ENCODE measurements at places on chromosomes 2 and 18. TPM values are rescaled to one million over a fixed set of nuclear protein-coding genes. Genes with fewer than 3 reads are reported as not detected.
A peak's percentile ranks its signal among the peaks of the same experiment; 100 is the strongest.

DNA sequence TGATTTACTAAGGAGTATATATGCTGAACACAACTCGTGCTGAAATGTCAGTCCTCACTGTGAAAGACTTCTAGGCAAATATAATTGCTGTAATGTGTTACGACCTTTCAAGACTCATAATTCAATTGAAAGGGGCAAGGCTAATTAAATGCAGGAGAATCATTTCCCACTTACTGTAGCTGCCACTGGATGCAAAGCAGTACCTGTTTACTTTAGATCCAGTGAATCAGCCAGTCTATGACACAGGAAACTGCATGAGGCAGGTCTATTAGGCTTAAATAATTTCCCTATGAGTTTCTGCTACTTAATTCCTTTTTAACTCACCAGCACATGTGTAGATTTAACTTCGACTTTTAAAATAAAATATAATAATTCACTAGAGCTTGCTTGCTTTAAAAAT lies 125.6 kb downstream of the CTNNA2 start:
- no peak for DNase-seq

GRCh38 chr18:80210312-80211083 lies 36.8 kb downstream of the PARD6G start:
- no peak for DNase-seq

DNA sequence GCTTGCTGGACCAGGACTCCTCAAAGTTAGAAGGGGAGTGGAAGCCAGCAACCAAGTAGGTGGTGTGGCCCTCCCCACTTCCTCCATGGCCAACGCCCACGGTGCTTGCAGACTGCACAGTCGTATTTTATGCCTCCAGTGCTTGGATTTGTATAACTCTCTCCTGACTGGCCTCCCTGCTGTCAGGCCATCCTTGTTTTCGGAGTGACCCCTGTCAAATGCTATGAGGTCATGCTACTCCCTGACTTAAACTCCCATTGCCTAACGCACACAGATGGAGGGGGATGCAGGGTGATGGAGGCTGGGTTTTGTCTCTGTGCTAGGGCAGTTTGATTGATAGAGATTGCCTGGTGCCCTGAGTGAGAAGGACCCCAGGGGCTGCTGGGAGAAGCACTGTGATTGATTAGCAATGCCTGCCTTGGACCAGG lies 36.1 kb downstream of the GLI2 start:
- DNase-seq = no peak

DNA sequence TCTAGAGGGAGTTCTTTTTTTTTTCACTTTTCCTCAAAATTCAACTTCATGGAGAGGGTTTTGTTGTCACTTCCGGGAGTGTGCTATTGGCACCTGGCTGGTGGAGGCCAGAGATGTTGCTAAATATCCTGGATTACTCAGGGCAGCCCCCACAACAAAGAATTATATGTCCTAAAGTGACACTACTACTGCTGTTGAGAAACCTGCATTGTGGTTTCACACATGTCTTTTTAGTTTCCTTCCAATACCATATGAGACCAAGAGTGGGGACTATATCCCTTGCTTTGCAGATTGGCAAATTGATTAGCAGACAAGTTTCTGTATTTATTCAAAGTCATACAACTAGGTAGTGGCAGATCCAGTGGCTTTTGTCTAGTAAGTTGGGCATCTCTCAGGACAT lies 826.8 kb downstream of the TRIB2 start:
- DNase-seq = no peak

- DNase-seq = no peak
These were observed 1.1 kb downstream of the ENOSF1 start for GRCh38 chr18:711310-711656.

DNA sequence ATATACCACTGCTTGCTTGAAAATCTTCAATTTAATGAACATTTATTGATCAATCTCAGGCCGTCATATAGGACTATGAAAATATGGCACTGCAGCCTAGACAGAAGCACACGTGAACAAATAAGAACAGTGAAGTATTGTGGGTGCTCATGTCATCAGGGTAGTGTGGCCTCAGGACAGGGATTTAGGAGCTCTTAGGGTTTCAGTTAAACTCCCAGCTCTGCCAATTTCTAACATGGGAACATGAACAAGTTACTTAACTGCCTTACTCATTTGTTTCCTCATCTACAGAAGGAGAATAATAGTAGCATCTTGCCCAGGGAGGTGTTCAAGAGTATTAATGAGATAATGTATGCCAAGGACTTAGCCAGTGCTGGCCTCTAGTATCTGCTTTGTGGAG lies 146.0 kb upstream of the MAP3K20 start:
- DNase-seq = no peak

GRCh38 chr2:120720231-120720630 lies 15.4 kb upstream of the GLI2 start:
- no peak for DNase-seq

- DNase-seq = no peak
These were observed 101.1 kb downstream of the ZFP36L2 start for GRCh38 chr2:43125090-43125998.

GRCh38 chr2:120342446-120342845 lies 3.5 kb upstream of the INHBB start:
- no peak for DNase-seq

DNA sequence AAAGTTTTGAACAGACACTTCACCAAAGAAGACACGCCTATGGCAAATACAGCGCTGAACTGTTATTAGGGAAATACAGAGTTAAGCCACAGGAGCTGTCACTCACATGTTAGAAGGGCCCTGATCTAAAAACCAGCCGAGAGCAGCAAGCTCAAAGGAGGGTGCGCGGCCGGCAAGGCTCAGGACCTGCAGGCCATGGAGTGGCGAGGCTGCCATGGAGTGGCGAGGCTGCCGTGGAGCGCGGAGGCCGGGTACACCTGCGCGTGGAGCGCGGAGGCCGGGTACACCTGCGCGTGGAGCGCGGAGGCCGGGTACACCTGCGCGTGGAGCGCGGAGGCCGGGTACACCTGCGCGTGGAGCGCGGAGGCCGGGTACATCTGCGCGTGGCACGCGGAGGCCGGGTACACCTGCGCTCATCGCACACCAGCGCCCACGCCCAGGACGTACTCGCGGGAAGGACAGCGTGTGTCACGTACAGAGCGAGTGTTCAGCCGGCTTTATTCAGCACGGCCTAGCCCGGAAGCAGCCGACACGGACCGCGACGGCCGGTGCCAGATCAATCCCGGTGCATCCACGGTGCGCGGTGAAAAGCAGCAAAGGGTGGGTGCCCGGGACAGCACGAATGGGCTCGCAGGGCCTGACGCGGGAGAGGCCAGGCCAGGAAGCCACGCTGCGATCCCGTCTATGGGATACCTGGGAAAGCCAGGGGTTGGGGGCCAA lies 68.8 kb downstream of the SLC66A2 start:
- DNase-seq = no peak

DNA sequence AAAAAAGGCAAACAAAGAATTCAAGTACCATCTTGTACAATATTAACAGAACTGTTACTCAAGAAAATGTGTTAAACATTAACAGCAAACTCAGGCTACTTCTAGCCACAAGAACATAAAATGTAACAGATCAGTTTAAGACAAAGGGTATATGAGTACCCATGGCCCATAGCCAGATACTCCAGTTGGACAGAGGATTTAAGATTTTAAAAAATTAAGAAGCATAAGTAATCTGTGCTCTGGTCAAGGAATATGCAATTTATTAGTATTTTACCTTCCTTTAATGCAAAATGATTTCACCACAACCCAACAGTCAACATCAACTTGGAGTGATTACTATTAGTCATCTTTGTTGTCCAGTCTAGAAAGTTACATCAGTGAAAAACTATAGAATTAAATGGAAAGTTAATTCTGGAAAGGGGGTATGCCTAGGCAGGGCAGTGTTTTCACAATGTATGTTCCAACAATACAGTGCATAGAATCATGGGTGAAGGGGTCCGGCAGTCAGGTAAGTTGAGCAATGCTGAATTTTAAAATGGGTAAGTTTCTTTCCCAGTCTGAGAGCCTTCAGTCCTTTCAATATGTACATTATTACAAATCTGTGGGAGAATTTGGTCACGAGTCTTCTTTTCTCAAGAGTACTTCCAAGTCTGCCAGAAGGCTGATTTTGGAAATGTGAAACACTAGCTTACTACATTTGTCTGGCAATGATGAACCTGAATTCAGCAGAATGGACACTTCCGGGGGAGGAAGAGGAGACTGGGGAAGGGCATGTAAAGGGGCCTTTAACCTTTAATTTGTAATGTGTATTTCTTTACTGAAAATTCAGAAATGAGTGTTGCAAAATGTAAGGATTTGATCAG lies 34.5 kb downstream of the SFT2D3 start:
- no peak for DNase-seq

DNA sequence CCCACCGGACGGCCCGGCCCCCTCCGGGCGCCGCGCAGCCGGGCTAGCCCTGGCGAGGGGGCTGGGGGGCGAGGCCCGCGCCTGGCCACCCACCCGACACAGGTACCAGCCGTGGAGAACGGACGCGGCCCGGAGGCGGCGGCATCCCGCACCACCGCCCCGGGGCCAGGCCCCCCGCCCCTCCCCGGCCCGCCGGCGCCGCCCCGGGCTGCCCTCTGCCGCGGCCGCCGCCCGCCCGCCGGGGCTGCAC lies 405 bp downstream of the SOS1 start:
- DNase-seq = no peak

DNA sequence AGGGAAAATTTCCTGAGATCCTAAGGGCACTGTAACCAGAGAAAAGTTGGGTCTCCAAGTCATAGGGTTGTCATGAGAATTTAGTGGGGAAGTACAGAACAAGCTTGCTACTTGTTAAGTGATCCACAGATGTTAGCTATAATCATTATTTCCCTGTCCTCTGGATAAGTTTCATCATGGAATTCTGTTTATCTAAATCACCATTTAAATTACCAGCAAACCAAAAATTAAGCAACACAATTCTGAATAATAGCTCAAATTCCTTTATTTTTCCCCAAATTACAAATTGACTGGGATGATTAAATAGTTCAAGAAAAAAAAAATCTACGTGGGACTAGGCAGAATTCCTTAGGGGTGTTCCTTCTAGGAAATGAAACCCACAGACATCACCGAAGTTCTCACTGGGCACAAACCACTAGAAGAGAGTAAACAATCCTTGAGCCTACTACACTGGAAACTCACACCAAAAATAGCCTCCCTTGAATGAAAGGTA lies 159.5 kb downstream of the COL6A3 start:
- no peak for DNase-seq

- no peak for DNase-seq
These were observed 104.3 kb upstream of the CNGA3 start for GRCh38 chr2:98242003-98242402.

GRCh38 chr2:216559625-216560156 lies 61.0 kb downstream of the RPL37A start:
- DNase-seq = no peak

- no peak for DNase-seq
These were observed 99.6 kb downstream of the SGPP2 start for GRCh38 chr2:222523783-222524544.

DNA sequence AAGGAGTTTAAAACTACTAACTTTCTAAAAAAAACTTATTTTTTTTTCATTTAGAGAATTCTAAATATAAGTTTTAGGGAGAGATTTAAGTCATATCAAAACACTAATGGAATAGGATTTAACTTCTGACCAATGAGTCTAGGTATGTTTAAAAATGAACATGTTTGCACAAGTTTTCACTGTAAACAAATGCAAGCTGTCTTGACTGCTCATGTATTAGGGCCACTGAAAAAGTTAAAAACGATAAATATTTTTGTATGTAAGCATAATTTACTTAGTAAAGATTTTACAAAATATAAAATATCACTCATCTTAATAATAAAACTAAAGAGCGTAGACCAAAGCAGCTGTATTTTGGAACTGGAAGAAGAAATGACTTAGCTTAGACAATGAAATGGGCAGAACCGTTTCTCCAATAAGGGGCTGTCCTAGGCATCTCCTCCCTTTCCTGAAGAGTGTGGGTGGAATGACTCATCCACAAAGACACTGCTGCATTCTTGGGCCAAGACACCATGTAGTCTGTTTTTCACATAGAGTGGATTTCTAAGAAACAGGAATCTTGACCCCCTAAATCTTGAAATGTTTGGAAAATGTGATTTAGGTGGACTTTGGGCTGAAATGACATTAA lies 118.8 kb downstream of the MEP1B start:
- no peak for DNase-seq

GRCh38 chr2:197851451-197851850 lies 47.1 kb downstream of the PLCL1 start:
- DNase-seq = peak; percentile 15

- no peak for DNase-seq
These were observed 6.4 kb upstream of the PROC start for GRCh38 chr2:127411653-127412369.

GRCh38 chr2:44358503-44358902 lies 2.8 kb downstream of the PREPL start:
- peak; percentile 89 for DNase-seq

DNA sequence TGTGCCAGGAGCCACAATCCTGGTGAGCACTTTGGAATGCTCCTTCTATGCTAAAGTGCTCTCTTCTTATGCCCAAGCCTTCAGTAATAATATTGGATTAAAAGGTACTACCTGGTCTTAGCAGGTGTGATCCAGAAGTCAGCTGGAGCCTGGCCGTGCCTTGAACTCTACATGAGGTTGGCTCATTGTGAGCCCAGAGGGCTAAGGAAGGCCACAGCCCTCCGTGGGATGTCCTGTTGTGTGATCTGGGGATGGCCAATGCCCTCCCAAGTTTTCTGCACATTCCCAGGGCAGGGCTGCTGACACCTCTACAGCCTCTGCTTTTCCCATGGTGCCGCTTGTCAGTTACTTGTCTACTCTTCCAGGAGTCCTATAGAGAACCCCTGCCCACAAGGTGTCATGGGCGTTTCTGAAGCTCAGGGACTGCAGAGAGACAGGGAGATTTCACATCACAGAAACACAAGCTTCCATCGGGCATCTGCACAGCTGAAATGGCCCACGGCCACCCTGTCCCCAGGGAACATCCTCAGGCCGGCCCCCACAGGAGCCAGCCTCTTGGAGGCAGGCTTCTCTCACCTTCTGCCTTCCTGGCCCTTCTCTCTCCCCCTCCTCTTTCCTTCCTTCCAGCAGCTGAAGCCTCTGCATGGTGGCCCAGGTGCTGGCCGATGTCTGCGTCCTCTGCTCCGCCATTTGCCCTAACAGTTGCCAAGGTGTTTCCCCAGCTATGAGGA lies 27.3 kb upstream of the GPR55 start:
- DNase-seq = no peak

- peak; percentile 32 for DNase-seq
These were observed 1.9 kb downstream of the DNMT3A start for GRCh38 chr2:25339791-25340180.

The MC4R gene
- not detected for total RNA-seq

The CNRIP1 gene
- not detected for total RNA-seq

The NR4A2 gene
- 61.6 TPM for total RNA-seq

The MTLN gene
- 92.1 TPM for total RNA-seq

The SCTR gene
- not detected for total RNA-seq

The LYPD6 gene
- total RNA-seq = not detected

The SLC5A7 gene
- total RNA-seq = not detected

The ANKRD23 gene
- total RNA-seq = 5.7 TPM

The ZNF24 gene
- total RNA-seq = 45.1 TPM
